ENCODE measurements at places on chromosomes 11 and 22.

DNA sequence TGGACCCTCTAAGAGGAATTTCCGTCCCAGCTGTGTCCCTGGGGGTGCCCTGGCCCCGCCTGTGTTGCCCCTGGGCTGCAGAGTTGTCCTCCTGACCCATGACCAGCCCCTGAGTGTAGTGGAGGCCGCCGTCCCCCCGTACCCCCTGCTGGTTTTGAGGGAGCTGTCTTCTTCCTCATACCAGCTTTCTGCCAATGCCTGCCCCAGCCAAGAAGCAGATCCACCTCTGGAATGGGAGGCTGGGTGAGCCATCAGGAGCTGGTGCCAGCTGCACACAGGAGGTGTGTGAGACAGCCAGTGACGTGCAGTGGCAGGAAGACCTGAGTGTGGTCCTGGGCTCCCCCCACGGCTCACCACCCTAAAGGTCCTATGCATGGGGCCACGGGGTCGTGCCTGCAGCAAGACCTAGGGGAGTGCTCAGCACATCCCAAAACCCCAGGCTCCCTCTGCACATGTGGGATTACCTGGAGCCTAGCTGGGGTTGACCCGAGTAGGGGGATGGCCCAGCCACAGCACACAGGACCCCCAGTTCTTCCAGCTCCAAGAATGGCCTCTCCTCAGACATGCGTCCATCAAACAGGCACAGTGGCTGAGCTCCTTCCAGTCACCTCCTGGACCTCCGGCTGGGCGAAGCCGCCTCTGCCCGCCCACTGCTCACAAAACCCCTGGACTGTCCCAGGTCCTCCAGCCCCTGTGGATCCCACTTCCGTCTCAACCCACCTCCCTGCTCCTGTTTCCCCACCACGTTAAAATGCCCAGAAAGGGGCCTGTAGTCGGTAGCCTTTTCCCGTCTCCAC lies 647.6 kb downstream of the BRD1 start:
- DNase-seq = no peak

GRCh38 chr11:85866137-85866827 lies 11.1 kb downstream of the CCDC83 start:
- DNase-seq = no peak

DNA sequence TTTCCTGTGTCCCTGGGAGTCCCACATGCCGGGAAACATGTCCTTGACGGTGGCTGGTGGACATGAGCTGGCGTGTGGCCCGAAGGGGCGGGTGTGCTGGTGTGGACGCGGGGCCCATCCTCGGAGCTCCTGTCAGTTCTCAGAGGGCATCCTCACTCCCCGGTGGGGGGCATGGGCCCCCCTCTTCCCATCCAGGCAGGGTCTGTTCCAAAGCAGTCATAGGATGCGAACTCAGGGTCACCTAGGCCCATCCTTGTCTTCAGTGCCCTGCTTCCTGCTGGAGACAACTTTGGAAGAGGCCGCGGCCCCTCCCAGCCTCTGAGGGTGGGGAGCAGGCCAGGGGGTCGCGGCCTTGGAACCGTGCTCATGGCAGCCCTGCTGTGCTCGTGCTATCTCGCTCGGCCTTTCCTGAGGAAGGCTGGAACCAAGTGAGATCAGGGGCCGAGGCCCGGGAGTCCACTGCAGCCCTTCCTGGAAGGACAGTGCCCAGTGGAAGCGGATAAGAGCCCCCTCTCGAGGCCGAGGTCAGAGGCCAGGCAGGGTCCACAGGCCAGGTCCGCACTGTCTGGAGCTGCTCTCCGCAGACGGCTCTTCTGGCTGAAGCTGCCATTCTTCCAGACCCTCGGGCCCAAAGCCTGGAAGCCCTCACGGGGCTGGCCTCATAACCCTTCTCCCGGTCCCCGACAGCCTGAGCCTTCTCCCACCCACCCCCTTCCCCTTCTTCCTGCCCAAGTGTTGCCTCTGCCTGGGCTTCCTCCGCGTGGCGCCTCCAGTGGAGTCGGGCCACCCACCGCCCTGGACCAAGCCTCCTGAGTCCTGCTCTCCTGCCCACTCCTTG lies 8.7 kb downstream of the GRK2 start:
- DNase-seq = no peak

DNA sequence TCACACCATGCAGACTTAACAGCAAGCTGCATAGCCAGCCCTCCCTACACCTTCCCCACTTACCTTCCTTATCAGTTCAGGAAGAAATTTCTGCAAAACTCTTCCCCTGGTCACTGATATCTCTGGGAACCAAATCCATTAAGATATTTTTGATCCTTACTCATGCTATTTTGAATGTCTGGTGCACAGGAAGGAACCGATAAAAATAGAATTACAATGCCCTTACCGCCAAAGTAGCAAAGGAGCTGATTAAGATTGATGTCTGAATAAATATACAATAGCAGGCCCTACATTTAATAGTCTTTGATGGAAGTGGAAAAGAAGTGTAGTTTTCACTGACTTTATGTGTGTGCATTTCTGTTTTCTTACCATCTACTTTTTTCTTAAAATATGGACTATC lies 117.3 kb downstream of the MPPED2 start:
- DNase-seq = no peak

DNA sequence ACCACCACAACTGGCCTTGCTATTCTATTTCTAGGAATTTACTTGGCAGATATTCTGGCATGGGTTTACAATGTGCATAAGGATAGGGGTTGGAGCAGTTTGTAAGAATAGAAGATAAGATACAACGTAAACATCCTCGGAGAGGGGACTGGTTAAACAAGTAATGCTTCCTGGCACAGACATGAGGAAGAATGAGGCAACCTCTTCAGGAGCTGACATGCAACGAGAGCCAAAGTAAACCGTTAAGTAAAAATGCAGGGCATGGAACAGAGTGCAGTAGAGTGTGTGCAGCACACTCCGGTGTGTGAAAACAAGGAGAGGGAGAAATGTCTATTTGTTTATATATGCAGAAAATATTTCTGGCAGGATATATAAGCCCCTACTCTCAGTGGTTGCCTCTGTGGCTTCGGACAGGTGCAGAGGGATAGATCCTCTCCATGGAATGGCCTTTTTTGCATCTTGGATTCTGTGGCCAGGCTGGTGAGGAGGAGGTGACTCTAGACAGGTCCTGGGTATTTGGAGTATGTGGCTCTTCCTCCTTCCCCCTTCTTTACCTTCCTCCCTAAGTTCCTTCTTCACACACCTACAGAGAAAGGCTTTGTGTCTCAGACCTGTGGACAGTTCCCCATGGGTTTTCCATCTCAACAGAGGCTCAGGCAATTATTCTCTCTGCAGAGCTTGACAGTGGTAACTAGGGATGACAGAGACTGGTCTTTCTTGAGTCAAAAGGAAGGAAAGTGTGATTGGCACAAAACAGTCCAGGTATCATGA lies 2.5 kb downstream of the RAB36 start:
- peak; percentile 24 for DNase-seq

DNA sequence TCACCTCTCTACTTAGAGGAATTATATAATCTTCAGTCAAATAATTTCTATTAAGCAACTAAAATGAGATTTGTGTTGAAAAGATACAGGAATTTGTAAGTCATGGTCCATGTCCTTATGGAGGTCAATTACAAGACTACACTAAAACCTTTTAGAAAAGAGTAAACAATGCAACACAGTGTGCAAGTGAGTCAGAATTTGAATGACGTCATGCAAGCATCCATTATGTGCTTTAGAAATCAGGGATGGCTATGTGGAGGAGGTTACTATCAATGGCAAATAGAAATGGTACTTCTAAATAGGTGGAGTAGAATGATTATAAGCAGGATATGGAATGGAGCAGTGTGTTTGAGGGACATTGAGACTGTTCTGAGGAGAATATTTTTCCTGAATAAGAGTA lies 16.6 kb downstream of the OR10D3 start:
- no peak for DNase-seq

- no peak for DNase-seq
These were observed 52.2 kb downstream of the FAT3 start for GRCh38 chr11:92276773-92277172.

GRCh38 chr22:22508274-22509176 lies at the start of gene ZNF280B:
TSS of gene ZNF280B (minus strand) at chr22:22508742. CDS start at chr22:22489398, 19,344 bp downstream.
- DNase-seq = no peak

GRCh38 chr11:77381729-77382665 lies 80.5 kb upstream of the GDPD4 start:
- DNase-seq = no peak
